ENCODE measurements at places on chromosomes 1 and 21. TPM values are rescaled to one million over a fixed set of nuclear protein-coding genes. Genes with fewer than 3 reads are reported as not detected.

GRCh38 chr1:44521378-44522080, 116.5 kb downstream of the RNF220 start:
- DNase-seq, result no peak

GRCh38 chr1:93111561-93111960, 32.5 kb downstream of the MTF2 start:
- no peak for DNase-seq

- DNase-seq, result no peak
Measured at GRCh38 chr1:101410048-101410878, 173.4 kb downstream of the S1PR1 start.

NFASC gene
- total RNA-seq, result 45.9 TPM

DNA sequence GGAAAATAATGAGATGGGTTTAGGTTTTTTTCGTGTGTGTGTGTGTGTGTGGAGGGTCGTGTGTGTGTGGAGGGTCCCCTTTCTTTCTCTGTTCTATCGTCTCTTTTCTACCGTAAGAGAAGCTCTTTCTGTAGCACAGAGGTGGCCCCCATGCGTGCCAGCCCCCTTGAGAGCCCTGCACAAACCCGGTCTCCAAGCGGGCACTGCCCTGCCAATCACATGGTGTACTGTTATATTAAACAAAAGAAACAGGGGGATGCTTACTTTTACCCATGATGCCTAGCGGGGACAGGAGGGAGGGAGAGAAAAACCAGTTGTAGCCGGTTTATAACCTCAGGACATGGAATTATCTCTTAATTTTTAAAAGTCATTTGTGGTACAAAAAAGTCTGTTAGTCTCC, 41.0 kb downstream of the GATAD2B start:
- DNase-seq, result no peak

GRCh38 chr1:24544239-24544638, 11.6 kb upstream of the NCMAP start:
- no peak for DNase-seq

- no peak for DNase-seq
Measured at GRCh38 chr21:42527489-42528158, 14.0 kb downstream of the SLC37A1 start.

Measured in endodermal cell (in vitro differentiated cells).